Left renal pelvis (tissue), 4 donors: ENCODE measurements at places on chromosomes 7 and 10. TPM values are rescaled to one million over a fixed set of nuclear protein-coding genes. Genes with fewer than 3 reads are reported as not detected.

- DNase-seq = no peak
Measured at GRCh38 chr10:111875725-111876124, 307.8 kb downstream of the GPAM start.

DNA sequence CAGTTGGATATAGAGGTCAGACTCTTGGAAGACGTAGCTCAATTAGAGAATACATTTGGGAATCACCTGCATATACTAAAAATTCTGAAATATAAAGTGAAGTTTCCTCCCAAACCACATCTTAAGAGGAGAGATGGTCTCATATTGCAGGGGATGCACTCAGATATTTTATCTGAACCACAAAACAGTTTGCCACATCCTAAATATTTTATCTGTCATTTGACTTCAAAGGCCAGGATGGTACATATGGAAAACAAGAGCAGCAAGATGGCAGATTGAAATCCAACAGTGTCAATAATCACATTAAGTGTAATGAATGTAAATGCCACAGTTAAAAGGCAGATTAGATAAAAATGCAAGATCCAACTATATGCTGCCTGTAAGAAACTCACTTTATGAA, 97.1 kb downstream of the GALNT11 start:
- no peak for DNase-seq

DNA sequence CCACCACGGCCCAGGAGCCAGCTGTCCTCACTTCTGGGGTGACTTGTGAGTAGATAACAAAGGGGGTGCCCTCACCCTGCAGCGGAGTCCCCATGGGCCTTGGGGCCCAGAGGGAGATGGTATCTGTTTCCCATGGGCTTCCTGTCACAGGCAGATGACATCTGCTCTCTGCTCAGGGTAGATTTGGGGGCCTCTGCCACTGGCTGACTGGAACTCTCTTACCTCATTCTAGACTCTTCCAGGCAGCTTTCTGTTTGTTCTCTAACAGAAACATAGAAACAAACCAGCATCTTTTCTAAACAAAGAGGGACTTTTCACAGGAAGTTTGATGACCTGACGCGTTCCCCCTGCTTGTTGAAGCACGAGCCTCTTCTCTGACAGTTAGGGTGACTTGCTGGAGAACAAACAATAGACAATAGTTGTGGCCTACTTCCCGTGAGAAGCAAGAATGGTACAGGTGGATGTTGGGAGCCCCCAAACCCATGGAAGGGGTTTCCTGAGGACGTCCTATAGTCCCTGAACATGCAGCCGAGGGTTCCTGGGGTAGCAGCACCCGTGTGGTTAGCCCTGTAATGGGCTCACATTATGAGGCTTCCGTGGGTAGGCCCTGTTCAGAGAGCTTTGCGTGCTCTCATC, 61.6 kb downstream of the GRK5 start:
- no peak for DNase-seq

DNA sequence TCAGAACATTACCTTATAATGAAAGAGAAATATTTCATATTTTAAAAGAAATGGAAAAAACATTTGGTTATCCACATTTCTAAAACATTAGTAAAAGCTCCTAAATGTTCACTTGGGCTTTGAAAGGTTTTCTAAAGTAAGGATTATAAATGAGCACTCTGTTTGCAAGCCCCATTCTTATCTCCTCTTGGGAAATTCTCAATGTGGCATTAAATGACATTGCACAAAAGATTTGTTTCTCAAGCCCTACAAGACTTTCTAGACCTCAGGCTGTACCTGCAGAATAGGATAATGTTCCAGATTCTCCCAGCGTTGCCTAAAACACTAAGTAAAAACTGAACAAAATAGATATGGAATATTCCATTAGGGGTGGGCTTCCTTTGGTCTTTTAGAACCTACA, 658.0 kb upstream of the FOXK1 start:
- DNase-seq = no peak

DNA sequence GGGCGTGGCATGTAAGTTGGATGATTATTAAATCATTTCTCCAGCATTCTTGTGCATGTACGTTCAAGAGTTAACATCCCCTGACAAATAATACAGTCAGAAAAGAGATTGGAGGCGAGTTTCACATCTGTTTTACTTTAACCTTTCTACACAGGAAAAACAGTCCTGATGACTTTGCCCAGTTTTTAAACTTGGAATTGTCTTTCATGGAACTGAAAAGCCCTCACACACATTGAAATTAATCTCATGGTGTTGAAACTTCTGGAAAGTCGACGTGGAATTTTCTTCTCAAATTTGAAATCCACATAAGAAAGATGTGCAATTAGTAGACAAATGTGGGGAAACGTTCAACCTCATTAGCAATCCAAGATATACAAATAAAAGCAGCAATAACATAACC, 31.2 kb upstream of the ZNF438 start:
- DNase-seq = no peak

DNA sequence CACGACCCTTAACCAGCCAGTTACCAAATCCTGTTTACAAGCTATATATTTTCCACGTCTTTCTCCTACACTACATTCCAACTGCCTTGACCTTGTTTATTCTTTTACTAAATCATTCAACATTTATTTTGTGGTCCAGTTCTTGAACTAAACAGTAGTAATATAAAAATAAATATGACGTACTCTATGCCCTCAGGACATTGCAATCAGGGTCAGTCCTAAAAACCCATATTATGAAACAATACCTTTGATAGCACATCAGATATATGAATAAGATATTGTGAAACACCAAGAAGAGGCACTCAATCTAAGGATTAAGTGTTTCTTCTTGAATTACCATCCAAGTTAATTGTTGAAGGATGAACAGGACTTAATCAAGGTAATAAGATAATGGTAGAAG, 52.5 kb upstream of the WNT16 start:
- DNase-seq = no peak

GRCh38 chr7:94297397-94297838, 97.3 kb upstream of the COL1A2 start:
- DNase-seq = no peak

DNA sequence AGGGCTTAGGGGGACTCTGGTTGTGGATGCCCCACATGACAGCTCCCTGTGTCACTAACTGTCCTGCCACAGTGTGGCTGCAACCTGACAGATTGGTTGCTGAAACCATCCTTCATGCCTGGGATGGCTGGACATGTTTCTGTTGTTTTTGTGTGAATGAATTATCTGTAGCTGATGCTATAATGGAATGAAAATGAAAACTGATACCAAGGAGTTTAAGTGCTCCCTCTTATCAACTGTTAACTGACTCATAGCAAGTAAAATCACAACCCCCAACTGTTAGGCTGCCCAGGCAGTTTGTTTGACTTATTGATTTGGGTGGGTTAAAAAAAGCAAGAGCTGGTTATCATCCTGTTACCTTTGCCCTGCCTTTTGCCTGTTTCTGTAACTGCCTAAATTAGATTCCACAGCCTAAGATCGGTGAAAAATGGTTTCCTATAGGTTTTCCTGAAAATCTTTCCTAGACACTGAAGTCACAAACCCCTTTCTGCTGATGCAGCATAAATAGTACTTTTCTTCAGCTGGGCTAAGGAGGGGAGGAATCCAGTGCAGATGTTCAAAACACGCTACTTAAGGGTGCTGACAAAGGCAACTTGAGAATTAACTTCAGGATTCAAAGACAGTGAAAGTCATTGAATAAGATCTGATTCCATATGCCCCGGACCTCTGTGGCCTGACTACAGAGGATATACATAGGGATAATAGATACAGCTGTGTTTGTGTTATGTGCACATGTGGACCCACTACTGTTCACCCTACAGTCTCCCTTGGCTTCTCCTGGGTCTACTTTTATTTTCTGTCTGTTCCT, 5.7 kb downstream of the FRAT2 start:
- no peak for DNase-seq

DNA sequence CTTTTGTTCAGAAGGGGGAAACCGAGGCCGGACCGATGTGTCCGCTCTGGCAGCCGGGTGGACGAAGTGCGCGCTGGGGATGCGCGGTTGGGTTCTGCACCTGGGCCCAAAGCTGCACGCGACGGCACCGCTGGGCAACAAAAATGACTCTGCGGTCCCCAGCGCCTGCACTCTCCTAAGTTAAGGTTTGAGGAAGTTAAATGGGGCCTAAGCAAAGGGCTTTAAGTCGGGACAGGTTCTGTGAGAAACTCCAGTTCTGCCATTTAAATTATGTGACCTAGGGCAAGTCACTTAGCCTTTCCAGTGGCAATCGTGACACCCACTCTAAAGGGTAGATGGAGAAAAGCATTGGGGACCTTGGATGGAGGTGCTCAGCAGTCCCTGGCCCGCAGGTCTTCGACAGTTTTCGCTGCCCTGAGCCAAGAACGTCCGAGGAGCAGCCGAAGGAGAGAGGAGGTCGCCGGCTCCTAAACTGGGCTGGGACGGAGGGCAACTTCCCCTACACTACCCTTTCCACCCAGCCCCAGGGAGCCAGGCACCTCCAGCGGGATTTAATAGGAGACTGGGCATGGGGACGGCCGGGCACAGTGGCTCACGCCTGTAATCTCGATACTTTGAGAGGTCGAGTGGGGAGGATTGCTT, 534 bp upstream of the ACBD5 start:
- DNase-seq = no peak

DNA sequence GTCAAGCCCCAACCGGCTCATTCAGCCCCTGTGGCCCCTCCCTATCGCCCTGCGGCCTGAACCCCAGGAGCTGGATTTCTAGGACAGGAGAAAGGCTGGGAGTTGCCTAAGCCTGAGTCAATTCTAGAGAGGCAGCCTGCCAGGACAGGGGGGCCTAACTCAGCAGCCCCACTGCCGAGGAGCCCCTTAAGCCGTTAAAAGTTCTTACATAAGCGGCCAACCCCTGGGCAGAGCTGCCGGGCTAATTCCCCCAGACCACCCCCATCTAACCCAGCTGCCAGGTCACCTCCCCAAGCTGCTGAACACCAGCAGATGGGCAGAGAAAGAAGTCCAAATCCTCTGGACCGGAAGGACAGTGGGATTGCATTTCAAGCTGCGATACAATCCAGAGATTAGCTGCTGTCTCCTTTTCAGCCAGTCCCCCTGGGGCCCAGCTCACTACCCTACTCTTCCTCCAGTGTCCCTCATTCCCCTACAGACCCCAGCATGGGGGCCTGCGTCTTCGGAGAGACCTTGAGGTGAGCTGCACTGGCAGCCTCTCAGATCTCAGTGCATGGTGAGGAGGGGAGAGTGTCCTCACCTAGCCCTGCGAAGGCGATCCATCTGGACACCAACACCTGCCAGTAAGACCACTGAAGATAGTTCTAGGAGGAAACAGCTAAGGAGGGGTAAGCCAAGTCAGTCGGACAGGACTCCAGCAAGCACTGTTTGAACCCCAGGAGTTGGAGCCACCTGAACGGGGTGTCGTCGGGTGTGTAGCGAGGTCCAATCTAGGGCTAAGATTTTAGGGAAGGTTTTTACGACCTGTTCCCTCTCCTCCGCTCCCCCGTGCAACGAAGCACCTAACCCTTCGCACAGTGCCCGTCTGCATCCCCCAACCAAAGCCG, 830 bp downstream of the IMPDH1 start:
- DNase-seq = no peak

- DNase-seq = no peak
Measured at GRCh38 chr10:79417731-79418130, 27.7 kb downstream of the ZCCHC24 start.

- no peak for DNase-seq
Measured at GRCh38 chr10:22500656-22501340, 155.5 kb downstream of the SPAG6 start.

- DNase-seq = no peak
Measured at GRCh38 chr7:141501451-141501850, 49.8 kb upstream of the AGK start.

- no peak for DNase-seq
Measured at GRCh38 chr7:78751253-78751652, 702.2 kb downstream of the MAGI2 start.

- no peak for DNase-seq
Measured at GRCh38 chr7:93092757-93093370, 24.9 kb downstream of the SAMD9 start.

GRCh38 chr10:132632851-132633684, 95.5 kb downstream of the INPP5A start:
- no peak for DNase-seq

GRCh38 chr7:131648491-131648890, 92.1 kb upstream of the PODXL start:
- DNase-seq = no peak

GRCh38 chr10:132586739-132587138, 49.2 kb downstream of the INPP5A start:
- DNase-seq = no peak

DNA sequence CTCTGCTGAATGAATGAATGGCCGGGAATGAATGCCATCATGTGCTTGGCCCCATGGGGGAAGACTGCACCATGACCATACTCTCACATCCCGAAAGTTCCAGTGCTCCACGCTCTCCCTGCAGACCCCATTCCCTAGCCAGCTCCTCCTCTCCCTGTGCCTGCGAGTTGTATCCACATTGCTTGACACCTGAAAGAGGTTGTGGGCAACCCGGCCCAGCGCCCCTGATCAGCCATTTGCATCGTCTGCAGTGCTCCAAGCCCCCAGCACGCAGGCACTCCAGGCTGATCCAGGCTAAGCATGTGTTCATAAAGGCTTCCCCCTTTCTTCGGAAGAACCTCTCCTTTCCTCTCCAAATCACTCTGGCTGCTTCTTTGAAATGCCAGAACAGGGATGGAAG, 354.4 kb upstream of the MKI67 start:
- no peak for DNase-seq

DNA sequence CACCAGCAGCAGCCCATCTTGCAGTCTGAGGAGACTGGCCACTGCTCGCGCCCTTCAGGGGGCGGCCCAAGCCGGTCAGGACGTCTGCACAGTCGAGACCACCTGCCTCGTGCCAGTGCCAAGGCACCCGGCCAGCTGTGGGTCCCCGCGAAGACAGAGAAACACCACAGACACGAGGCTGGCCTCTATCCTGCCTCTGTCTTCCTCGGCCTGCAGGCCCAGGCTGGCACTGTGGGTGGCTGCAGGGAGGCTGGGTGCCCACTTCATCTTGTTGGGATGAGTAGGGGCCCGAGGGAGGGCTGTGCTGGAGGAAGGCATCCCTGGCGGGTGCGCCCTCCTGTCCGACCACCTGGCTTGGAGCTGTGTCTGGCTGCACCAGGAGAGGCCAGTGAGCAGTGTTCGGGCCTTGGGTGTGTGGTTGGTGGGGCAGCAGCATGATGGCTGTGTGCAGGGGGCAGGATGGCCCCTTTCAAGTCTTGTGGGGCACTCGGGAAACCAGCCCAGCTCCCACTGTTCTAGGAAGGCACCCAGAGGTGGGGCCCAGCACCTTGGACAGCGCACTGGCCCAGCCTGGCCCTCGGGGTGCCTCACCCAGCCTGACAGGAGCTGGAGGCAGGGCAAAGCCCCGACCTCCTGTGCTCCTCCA, 7.3 kb downstream of the DPYSL4 start:
- no peak for DNase-seq

Gene ZNF485
- polyA plus RNA-seq = 5.1 TPM

Gene CCL24
- not detected for polyA plus RNA-seq

Gene CALHM2
- polyA plus RNA-seq = 11.8 TPM

Gene HECW1
- polyA plus RNA-seq = 4.1 TPM

Gene ETV1
- polyA plus RNA-seq = 53.1 TPM

Gene ZNF25
- 13.3 TPM for polyA plus RNA-seq

Gene ZPBP
- 0.19 TPM for polyA plus RNA-seq

Gene METTL27
- polyA plus RNA-seq = 6.9 TPM

Gene FAM241B
- 2.7 TPM for polyA plus RNA-seq

Gene RBP4
- polyA plus RNA-seq = 15.7 TPM
